ENCODE measurements at places on chromosomes 2 and 18. TPM values are rescaled to one million over a fixed set of nuclear protein-coding genes. Genes with fewer than 3 reads are reported as not detected.

DNA sequence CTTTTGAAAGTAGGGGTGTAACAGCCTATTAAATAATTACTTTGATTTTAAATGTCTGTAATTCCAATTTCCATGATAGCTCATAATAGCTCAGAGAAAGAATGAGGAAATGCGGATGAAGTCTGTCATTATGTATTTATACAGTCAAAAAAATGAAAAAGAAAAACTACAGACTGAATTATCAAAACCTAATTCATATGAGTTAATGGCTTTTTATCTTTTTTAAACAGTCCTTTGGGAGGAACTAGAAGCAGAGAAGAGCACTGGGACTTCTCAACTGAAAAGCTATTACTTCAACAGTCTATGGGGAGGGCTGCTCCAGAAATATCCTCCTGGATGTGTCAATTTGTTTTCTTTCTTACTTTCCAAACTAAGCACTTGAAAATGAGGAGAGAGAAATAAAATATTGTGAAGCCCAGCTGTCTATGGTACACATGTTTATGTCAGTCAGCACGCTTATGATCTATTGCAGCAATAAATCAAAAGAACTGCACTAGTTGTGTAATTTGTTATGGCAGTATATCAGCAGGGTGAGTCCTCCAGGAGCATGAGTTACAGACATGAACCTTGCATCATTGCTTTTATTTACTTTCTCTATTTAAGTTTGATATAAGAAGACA lies 1550.2 kb downstream of the LRP1B start:
- DNase-seq: no peak

DNA sequence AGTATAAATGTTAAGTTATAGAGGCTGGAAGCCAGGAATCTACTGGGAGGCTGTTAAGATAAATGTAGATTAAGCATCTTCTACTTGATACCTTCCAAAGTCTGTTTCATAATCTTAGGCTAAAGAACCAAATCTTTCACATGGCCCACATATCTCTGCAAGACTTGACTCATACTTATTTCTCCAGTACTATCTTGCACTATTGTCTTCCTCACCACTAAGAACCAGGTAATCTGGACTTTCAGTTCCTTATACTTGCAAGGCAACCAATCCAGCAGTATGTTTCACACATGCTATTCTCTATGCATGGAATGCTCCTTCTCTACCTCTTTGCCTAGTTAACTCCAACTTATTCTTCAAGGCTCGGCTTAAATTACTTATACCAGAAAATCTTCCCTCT lies 62.2 kb downstream of the RBMS1 start:
- no peak for DNase-seq

DNA sequence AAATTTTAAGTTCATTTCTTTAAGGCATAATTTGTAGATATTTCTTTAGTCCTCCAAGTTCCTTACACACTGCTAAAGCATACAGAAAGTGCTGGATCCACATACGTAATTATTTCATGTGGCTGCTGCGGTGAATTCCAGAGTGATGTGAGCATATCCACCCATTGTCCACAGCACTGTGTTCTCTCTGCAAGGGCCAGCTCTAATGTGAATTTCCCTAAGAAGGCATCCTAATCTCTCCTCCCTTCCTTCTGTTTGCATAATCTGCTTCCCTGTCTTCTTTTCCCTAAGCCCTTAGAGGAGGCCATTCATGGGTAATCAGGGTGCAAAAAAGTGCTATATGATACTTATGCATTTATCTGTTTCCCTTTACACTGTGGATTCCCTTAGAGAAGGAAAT lies 57.2 kb downstream of the COBLL1 start:
- DNase-seq: no peak

- DNase-seq: no peak
These were observed 1.3 kb upstream of the CCDC141 start for GRCh38 chr2:179051250-179051649.

- DNase-seq: no peak
These were observed 102.6 kb downstream of the VSNL1 start for GRCh38 chr2:17643031-17643615.

Gene MGAT5
- 54.3 TPM for total RNA-seq

Gene RUFY4
- 0.55 TPM for total RNA-seq

Gene PCBP1
- total RNA-seq: 518 TPM

- DNase-seq: no peak
These were observed 216.8 kb downstream of the RAD51AP2 start for GRCh38 chr2:17301437-17301836.

Gene TSPYL6
- not detected for total RNA-seq

DNA sequence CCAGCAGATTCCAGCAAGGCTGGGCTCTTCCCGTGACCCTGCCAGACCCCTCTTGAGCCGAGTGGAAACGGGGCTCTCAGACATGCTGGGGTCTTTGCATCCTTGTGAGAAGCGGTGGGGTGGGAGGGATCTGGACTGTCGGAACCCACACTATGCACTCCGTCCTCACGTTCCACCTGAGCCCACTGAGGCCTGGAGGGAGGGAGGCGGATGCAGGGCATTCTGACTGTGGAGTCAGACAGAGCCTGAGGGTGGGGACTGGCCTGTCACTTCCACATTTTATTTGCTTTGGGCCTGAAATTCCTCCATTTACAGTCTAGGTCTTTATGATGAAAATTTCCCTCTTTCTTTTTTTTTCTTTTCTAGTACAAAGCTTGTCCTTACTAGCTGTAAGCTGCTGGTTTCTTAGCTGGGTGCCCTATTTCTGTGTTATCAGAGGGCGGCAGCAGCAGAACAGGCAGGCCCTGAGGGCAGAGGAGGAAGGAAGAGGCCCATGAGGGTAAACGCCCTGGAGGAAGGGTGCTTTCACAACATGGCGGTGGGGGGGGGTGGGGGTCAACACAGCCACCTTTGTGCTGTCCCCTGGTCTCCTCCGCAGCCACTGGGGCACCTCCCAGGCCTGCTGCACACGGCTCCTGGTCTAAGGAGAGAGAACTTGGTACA lies 373.5 kb upstream of the MYT1L start:
- DNase-seq: no peak

Gene SPDYA
- 1.2 TPM for total RNA-seq

DNA sequence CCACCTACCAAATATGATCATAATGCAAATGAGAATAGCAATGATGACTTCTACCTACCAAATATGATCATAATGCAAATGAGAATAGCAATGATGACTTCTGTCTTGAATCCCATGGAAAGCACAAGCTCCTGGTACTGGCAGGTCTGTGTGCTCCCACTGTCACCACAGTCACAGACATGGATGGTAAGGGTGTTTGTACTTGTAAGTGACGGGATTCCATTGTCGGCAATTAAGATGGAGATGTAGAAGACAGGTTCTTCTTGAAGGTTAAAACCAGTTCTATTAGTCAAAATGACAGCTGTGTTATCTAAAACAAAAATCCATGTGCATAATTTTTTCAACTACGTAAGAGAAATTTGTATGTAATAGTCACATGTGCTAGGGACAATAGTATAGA lies 95.0 kb downstream of the CDH19 start:
- DNase-seq: no peak

GRCh38 chr2:145032791-145033190 lies 512.9 kb upstream of the ZEB2 start:
- no peak for DNase-seq

DNA sequence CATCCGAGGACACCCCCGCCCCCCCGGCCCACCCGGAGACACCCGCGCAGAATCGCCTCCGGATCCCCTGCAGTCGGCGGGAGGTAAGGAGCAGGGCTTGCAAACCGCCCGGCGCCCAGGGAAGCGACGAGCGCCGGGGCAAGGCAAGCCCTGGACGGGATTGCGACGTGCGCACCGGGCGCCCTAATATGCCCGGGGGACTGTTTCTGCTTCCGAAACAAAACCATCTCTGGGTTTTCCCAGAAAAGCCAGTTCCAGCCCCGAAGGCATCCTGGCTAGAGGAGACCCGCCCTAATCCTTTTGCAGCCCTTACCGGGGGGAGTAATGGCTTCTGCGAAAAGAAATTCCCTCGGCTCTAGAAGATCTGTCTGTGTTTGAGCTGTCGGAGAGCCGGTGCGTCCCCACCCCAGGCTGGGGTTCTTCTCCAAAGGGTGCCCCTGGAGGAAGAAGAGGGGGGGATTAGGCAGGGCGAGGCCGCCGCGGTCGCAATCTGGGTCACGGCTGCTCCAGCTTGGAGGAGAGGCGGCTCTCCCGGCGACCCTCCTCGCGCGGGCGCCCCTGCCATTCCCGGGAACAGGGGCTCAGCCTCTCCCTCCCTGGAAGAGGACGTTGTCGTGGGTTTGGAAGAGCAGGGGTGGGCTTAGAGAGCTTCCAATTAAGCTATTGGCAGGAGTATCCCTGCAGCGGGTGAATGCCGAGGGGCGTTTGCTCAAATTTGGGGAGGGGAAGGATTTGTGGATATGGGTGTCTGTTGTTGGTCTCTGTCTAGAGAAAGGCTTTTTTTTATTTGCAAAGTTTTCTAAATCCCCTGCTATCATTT lies 521 bp downstream of the MYCN start:
- DNase-seq: no peak

Gene SCN3A
- total RNA-seq: not detected

- DNase-seq: no peak
These were observed 77.3 kb downstream of the AGAP1 start for GRCh38 chr2:235570966-235571692.

Gene C2orf80
- not detected for total RNA-seq

DNA sequence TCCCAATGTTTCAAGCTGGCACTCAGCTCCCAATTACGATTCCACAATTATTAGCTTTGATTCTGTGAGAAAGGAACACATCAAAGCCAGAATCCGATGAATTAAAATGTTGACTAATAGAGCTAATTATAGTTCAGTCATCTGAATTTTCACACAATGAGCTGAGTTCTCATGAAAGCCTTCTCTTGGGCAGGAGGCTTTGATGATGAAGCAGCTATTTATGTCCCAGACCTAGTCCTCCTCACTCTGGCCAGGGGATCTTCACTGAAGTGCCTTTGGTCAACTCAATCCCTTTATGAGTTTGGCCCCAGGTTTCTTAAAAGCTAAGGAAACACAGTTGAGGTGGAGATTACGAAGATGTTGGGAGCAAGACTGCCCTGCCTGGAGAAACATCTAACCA lies 74.7 kb upstream of the PPM1B start:
- no peak for DNase-seq

DNA sequence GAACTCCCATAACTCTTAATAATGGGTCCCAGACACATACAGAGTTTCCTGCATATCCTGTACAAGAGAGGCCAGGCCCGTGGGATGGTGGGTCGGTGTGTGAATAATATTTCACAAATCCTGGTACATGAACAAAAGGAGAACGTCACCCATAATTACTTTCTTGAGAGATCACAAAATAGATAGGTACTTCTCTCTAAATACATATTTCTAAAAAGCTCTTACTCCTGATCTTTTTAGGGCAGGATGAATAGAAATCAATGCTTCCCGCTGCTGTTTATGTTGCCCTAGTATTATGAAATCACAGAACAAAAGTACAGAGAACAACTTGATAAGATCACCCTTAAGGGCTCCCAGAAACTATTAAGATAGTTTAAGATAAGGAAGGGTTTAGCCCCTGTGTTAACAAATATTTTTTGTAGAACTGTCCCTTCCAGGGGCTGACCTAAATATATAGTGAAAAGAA lies 5.4 kb downstream of the IRS1 start:
- no peak for DNase-seq

GRCh38 chr2:205800224-205800623 lies 117.9 kb downstream of the NRP2 start:
- DNase-seq: no peak

GRCh38 chr2:129913695-129914495 lies 65.6 kb upstream of the RAB6C start:
- no peak for DNase-seq

Gene IWS1
- 48.4 TPM for total RNA-seq

Gene SLC5A7
- not detected for total RNA-seq

Gene YES1
- 22.6 TPM for total RNA-seq

- DNase-seq: no peak
These were observed 44.1 kb upstream of the NDUFV2 start for GRCh38 chr18:9058406-9058805.

Gene TEX44
- total RNA-seq: not detected

GRCh38 chr2:203574824-203575223 lies 39.7 kb upstream of the RAPH1 start:
- DNase-seq: no peak

Measured in activated CD8-positive, alpha-beta T cell treated with anti-CD3 and anti-CD28 coated beads, Interleukin-2, amount 10 ng/mL, durations not matched to agents 7 days and 5 days (primary cell).